ENCODE measurements at places on chromosomes 13 and 19.

GRCh38 chr13:51112771-51113170 lies 1.7 kb upstream of the C13orf42 start:
- DNase-seq, result no peak

GRCh38 chr13:20580257-20580656 lies 13.3 kb downstream of the IFT88 start:
- DNase-seq, result no peak

DNA sequence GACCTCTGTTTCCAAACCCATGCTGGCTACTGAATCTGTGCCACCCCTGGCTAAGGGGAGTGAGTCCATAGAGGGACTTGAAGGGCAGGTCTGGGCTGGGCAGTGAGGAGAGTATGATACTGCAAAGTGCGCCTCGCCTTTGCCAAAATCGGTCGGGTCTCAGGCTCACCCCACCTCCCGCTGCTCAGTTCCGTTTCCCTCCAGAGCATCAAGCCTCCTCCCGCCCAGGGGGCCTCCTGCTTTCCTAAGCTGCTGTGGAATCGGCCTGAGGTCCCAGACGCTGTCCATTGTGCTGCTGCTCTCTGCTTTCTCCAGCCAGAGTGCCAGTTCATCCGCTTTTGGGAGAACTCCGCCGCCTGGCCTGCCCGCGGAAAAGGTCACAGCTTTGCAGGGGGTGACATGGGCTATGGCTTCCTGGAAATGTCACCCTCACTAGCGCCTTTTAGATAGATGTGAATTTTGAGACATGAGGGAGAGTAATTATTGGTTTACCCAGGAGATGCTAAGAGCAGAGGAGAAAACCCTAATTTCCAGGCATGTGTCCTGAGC lies 1418.4 kb downstream of the UQCRFS1 start:
- peak; percentile 61 for DNase-seq

DNA sequence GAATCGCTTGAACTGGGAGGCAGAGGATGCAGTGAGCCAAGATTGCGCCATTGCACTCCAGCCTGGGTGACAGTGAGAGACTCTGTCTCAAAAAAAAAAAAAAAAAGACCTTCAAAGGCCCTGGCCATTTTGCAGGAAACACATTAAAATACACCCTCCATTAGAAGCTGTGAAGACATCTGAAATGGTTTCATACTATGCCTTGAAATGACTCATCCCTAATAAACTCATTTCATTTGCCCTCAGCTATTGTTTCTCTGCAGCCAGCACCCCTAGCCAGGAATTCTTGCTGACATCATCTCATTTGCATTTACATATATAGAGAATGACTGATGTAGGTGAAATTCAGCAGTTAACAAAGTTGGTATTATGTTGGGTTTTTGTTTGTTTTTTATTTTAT lies 8.7 kb downstream of the EML2 start:
- DNase-seq, result no peak

- no peak for DNase-seq
Observed at GRCh38 chr13:50257646-50258045, 242.4 kb downstream of the KCNRG start.

GRCh38 chr19:53132141-53132991 lies at the start of gene ZNF415:
Gene ZNF415, minus strand, starts transcription at chr19:53132910. Its CDS starts 10,234 bp downstream, at chr19:53122676.
- peak; percentile 85 for DNase-seq

GRCh38 chr19:2618611-2619010 lies 83.9 kb downstream of the GNG7 start:
- peak; percentile 64 for DNase-seq

DNA sequence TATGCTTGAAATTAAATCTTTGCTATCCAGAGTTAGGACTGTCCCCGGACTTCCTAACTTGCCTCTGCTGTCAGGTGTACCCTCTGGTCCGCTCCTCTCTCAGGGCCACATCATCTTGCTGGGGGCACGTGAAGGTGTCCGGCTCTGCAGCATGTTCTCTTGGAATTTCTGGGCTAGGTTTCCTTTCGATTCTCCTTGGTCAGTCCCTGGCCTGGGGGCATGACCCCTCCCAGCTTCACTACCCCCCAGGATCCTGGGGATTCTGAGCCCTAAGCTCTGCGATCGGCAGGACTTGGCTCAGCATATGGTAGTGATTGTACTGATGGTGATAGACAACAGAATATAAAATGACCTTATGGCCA lies 5.1 kb upstream of the GPI start:
- DNase-seq, result no peak

- DNase-seq, result peak; percentile 36
Observed at GRCh38 chr19:55686311-55687050, 11.5 kb downstream of the EPN1 start.

GRCh38 chr19:5141129-5141849 lies 172.4 kb downstream of the KDM4B start:
- DNase-seq, result peak; percentile 17

GRCh38 chr13:65943024-65943423 lies 1287.1 kb downstream of the PCDH9 start:
- DNase-seq, result no peak

GRCh38 chr13:100560498-100561157 lies 28.0 kb downstream of the GGACT start:
- no peak for DNase-seq

DNA sequence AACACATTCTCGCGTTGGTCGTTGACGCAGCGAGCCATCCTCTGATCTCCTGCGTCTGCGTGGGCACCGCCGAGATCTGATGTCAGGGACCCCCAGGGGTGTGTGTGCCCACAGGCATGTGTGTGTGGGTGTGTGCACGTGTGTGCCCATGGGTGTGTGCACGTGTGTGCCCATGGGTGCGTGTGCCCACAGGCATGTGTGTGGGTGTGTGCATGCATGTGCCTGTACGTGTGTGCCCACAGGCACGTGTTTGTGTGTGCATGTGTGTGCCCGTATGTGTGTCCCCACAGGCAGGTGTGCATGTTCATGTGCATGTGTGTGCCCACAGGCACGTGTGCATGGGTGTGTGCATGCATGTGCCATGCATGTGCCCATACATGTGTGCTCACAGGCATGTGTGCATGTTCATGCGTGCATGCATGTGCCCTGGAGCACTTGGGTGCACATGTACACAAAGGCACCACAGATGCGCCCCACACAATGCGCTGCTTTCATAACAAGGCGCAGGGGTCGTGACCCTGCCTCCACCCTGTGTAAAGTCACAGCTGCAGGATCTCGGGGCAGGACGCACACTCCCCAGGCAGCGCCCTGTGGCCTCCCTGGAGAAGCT lies 77.5 kb downstream of the RASA3 start:
- no peak for DNase-seq

GRCh38 chr19:3285647-3286176 lies 61.3 kb downstream of the CELF5 start:
- DNase-seq, result no peak

Data from mucosa of descending colon (tissue), 3 donors.